ENCODE measurements at places on chromosomes 1 and 21.

- no peak for DNase-seq
Measured at GRCh38 chr1:202578001-202578504, 132.2 kb downstream of the SYT2 start.

GRCh38 chr1:14915356-14916054 is 238.0 kb upstream of the TMEM51 start:
- no peak for DNase-seq

- DNase-seq: no peak
Measured at GRCh38 chr1:26550946-26551345, 21.4 kb downstream of the RPS6KA1 start.

- DNase-seq: no peak
Measured at GRCh38 chr1:95562230-95562629, 328.2 kb downstream of the RWDD3 start.

- no peak for DNase-seq
Measured at GRCh38 chr1:157723157-157723556, 22.6 kb upstream of the FCRL3 start.

- DNase-seq: no peak
Measured at GRCh38 chr1:52125736-52126359, 16.0 kb upstream of the ZFYVE9 start.

DNA sequence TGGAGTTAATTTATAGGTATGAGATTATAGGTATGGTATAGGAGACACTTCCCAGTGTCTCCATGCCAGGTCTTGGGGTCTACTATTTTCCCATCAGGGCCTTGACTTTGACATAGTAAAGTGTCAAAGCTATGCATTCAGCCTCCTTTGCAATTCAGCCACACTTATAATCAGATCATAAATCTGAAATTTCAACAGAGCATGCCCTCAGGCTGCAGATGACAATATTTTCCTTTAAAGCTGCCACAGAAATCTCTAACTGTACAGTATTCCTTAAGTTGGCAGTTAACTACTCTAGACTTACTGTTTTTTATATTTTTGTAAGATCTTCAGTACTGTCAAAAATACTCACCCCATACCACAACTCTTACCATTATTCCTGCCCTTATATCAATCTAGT is 30.2 kb upstream of the RGS7 start:
- DNase-seq: no peak

- no peak for DNase-seq
Measured at GRCh38 chr1:177631770-177632169, 338.1 kb downstream of the SEC16B start.

DNA sequence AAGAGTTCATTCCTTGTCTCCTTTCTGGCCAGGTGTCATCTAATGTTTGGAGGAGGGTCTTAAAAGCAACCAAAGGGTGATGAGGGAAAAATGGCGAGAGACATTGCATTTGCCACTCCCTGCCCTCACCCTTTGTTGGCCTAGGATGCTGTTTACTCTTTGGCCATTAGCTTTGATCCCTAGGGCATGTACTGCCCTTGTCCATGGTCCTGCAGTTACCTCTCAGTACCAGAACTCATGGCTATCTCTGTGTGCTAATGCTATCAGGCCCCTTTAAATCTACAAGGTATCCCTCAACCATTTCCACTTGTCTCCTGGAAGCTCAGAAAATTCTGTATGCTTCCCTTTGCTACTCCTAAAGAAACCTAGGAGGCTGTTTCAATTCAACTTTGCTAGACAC is 424.8 kb upstream of the PLXNA2 start:
- no peak for DNase-seq

- DNase-seq: no peak
Measured at GRCh38 chr1:40820251-40820797, 36.7 kb downstream of the KCNQ4 start.

- DNase-seq: no peak
Measured at GRCh38 chr1:43296207-43296606, 4.6 kb upstream of the TIE1 start.

DNA sequence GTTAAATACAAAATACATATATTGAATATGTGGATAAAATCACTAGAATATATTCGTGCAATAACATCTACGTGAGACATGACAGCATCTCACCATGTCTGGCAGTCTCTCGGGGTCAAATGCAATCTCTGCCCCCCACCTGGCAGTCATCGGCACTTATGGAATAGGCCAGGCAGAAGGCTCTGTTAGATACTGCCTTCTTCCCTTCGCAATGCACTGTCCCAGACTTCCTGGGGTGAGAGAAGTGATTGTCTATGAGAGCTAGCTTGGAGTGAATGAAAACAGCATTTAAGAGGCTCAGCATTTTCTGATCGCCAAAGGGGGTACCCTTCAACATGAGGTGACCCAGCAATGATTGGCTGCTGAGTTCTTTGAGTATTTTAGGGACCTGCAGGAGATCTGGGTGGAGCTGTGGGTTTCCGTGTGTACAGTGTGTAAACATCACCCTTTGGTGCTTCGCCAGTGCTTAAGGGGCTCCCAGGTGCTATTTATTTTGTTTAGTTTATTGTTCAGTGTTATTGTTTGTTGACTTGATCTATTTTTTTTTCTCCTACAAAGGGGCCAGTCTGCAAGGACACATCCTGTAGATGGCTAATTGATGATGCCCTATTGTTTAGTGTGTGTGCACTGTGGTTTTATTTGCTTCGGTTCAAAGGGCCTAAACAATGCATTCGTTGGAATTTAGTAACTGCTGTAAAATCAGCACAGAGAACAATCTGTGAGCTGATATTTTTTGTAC is 10.2 kb downstream of the ERG start:
- DNase-seq: no peak

- DNase-seq: no peak
Measured at GRCh38 chr1:173064011-173064410, 13.3 kb upstream of the TNFSF18 start.

DNA sequence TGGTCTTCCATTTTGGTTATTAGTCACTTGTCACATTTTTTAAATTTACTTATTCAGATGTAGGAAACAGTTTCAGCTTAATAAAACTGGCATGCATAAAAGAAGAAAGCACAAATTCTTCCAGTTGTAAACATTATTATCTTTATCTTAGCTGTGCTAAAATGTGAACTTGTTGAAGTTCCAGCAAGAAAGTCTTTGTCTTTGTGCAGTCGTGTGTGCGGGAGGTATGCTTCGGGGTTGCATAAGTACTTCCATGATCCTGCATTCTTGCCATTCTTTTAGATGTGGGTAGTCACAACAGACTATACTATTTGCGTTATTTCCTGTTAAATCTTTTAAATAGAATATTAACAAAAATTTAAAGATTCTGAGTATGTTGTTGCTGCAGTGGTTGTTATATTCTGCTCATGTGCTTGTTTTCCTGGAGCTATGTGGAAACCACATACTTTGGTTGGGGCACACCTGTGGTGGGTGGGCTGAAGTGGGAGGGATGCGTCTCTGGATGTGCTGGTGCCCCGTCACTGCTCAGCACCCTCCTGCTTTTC is 49.9 kb downstream of the CBS start:
- DNase-seq: no peak

- no peak for DNase-seq
Measured at GRCh38 chr1:100287162-100287561, 21.1 kb downstream of the RTCA start.

DNA sequence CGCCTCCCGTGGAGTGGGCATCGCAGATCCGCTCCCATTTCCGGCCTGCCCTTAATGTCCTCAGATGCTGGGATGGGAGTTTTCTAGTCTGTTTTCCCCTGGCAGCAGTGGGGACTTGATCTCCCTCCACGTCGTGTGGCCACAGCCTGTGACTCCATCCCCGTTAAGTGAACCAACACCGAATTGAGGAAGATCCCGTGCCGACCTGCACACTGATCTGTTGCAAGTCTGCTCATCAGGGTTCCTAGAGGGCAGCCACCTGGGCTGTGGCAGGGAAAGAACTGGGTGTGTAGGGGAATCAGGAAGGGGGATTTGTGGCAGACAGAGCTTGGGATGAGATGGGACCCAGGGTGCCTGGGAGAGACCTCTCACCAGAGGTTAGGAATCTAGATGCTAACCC is 23.3 kb upstream of the CDK18 start:
- DNase-seq: no peak

GRCh38 chr1:80924290-80924689 is 876.4 kb upstream of the ADGRL2 start:
- DNase-seq: no peak

GRCh38 chr1:14440166-14440565 is 158.3 kb upstream of the KAZN start:
- no peak for DNase-seq

DNA sequence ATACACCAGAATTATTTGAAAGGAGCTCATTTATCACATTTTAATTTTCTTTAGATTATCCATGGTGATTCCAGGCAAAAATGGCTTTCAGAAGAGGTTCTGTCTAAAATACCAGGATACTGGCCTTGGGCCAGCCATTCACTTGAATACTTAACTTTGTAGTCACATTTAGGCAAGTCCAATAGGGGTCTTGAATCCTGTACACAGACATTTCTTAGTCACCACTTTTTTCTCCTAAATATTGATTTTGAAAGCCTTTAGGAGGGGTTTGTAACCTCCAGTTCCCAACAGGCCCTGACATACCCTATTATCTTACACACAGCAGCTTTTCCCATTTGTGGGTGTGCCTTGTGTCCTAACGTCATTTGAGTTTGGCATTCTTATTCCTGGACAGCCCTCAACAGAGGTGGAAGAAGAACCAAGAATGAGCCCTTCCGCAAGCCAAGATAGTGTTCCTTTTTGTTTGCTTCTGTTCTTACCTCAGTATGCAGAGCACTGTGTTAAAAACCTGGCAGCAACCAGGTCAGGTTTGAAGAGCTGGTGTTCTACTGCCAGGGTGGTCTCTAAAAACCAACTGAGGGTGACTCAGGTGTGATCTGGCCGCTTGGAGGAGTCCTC is 19.5 kb downstream of the MAP3K7CL start:
- no peak for DNase-seq

GRCh38 chr1:174110053-174110452 is 49.3 kb upstream of the RABGAP1L start:
- DNase-seq: no peak

GRCh38 chr1:29237852-29238619 is 1.7 kb downstream of the PTPRU start:
- no peak for DNase-seq

- DNase-seq: no peak
Measured at GRCh38 chr1:90155721-90156487, 161.0 kb downstream of the ZNF326 start.

DNA sequence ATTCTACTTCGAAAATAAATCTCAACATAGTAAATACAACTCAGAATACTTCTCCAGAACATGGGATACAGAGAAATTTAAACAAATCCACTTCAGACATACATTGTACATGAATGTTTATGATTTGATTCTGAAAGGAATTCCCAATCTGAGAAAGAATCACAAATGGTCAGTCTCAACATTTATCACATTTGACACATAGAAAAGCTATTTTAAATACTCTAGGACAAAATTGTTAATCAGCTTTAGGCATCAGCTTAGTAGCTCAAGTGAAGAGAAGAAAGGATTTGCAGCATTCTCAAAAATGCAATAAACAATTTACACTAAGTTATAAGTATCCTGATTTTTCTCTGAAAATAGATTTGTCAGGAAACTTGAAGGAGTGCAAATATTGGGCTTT is 184.8 kb downstream of the PTPRC start:
- no peak for DNase-seq

GRCh38 chr1:3524556-3525203 is 70.2 kb downstream of the ARHGEF16 start:
- DNase-seq: no peak

GRCh38 chr1:202905331-202905730 is 16.4 kb upstream of the RABIF start:
- no peak for DNase-seq

DNA sequence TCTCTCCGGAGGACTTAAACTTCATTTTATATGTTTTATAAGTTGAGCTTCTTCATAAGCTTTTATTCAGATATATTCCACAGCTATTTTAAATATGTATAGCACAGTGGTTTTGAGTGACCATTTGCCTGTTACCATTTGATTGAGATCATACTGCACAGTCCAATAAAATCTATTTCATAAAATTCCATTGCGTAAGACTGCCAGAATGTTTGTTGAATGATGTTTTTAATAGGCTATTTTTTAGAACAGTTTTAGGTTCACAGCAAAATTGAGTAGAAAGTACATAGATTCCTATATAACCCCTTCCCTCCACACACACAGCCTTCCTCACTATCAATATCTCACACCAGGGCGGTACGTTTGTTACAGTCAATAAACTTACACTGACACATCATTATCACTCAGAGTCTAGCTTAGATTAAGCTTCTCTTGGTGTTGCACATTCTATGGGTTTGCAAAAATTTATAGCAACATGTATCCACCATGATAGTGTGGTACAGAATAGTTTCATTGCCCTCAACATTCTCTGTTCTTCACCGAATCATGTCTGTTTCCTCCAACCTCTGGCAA is 207.9 kb downstream of the TPR start:
- DNase-seq: no peak

- no peak for DNase-seq
Measured at GRCh38 chr1:63874278-63874880, 100.6 kb downstream of the ROR1 start.

GRCh38 chr21:38277501-38278131 is 20.8 kb downstream of the KCNJ15 start:
- DNase-seq: no peak

DNA sequence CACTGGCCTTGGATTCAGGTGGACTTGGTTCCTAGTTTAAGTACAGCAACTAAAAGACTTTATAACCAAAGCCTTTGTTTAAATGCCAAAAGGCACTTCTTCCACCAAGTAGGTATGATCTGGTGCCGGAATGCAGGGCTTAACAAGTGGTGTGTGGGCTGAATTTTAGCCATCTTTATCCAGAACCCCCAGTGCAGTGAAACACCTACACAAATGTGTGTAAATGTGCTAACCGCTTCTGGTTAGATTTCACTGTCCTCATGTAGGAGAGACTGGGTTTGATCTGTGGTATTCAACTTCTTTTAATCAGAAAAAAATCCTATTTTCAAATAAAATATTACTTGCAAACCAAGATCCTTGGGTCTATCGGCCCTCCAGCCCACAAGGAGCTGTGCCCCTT is 10.3 kb downstream of the SLAMF1 start:
- DNase-seq: no peak

DNA sequence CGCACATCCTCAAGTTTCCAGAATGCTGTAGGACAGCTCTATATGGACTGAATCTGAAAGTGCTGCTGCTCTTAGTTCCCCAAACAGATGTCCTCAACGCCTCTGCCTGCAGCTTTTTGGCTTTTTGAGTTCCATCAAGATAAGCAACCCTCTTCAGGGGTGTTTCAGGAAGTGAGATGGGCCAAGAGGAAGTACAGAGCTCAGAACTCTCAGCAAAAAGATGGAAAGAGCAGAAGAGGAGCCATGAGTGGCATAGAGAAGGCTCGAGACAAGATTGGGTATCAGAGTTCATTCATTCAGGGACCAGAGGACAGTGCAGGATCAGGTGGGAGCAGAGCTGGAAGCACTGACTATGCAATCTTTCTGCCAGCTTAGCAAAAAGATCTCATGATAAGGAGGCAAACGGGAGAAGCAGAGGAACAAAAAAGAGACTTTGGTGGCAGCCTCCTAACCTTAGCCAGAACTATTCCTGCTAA is at the start of the genes ADORA3 and TMIGD3:
TSS of gene ADORA3 (minus strand) at position 49 of the 476 bp plus-strand sequence. CDS start 279 bp downstream, outside the sequence.
TSS of gene TMIGD3 (minus strand) at position 49 of the 476 bp plus-strand sequence. CDS start 279 bp downstream, outside the sequence.
- DNase-seq: no peak

GRCh38 chr1:178818416-178818815 is 52.5 kb downstream of the ANGPTL1 start:
- DNase-seq: no peak

GRCh38 chr1:160837558-160838205 is 25.0 kb downstream of the CD244 start:
- peak; percentile 65 for DNase-seq

All from activated CD8-positive, alpha-beta memory T cell treated with anti-CD3 and anti-CD28 coated beads for 1 hour (primary cell).